GM20000 (cell line): ENCODE measurements at places on chromosomes 5 and 9.

- peak; percentile 71 for DNase-seq
Observed at GRCh38 chr5:135426102-135427082, 20.8 kb downstream of the DCANP1 start.

DNA sequence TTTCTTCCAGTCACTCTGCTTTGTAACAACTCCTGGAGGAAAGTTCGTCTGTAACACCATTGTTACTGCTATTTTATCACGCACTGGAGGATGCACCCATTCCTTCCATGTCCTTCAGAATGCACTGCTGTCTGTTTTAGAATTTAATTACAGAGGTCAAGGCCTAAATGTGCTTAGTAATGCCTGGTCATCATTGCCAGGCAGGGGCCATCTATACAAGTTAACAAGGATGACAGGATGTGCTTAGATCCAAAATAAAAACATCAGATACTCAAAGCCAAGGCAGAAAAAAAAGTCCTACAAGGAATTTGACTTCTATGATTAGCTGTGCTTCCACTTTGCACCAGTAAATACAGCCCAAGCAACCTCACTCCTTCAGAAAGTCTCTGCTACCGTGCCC is 371.4 kb downstream of the SEMA5A start:
- no peak for DNase-seq

DNA sequence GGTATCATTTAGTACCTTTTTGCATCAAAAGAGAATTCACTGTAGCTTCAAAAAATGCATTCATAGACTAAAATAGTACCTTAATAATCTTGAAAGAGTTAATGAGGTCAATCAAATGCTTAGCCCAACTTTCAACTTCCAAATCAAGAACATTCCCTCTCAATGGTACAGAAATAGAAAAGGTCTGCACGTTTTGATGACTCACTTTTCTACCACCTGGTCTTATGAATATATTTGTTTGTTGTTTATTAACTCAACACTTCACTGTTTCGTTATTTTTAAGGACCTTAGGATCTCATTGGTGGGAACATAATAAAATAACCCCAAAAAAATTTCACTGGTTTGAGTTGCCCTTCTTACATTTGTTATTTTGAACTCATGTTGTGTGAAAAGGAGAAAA is 229.5 kb downstream of the MEF2C start:
- DNase-seq = no peak

- no peak for DNase-seq
Observed at GRCh38 chr5:33271606-33272005, 169.2 kb upstream of the TARS1 start.

DNA sequence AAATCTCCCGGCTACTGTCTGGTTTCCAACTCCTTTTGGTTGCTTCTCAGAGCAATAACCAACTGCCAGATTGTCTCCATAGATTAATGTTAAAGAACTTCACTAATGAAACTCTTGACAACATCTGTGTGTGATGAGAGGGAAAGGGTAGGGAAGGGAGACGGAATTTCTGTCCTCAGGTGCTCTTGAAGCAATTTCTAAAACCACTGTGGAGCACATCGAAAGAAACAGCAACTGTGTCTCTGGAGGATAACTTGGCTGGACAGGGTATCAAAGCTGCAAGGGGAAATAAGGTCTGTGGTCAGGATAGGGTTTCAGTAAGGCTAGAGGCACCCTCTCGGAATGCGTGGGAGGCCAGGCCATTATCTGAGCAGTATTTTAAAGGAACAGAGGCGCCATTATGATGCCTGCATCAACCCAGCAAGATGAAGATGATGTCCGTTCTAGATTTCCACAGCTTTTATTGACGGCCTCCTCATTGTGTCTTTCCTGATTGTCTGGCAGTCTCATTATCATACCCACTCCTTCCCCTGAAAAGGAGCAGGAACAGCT is 76.6 kb downstream of the RORB start:
- no peak for DNase-seq

GRCh38 chr9:18865542-18865941 is 167.5 kb downstream of the SAXO1 start:
- no peak for DNase-seq

DNA sequence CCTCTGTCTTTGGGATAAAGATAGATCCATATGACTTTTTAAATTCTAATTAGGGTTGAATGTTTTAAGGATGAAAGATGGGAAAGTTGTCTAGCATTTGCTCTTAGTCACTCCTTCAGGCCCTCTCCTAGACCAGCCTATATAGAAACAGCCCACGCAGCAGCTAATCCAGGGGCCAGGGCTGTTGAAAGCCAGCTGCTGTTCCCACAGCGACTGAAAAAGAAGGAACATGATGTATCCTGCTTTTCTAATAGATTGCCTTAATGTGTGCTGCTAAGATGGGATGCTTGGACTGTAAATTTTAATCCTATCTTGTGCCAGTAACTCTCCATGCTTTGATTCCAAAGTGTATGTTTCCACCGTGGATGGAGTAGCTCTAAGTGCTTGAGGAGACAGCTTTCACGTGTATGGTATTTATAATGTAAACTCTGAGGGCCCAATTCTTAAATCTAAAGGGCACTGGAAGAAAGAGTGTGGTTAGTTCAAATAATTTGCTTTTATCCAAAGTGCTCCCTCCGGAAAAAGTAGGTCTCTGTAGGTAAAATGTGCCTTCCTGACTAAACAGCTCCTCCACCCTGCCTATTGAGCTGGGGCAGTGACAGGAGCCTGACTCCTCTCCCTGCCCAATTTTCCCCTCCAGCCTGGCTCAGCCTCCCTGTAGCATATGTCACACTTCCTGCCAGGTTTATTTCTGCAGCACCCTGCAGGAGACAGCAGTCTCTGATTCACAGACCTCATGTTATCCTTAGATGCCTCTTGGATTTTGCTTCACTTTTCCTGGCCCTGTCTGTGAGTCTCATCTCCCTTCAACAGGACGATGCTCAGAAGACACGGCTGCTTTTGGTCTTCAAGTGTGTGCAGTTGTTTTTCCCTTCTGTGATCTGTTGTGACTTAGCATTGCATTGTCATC is 33.2 kb downstream of the SLC36A1 start:
- DNase-seq = no peak

DNA sequence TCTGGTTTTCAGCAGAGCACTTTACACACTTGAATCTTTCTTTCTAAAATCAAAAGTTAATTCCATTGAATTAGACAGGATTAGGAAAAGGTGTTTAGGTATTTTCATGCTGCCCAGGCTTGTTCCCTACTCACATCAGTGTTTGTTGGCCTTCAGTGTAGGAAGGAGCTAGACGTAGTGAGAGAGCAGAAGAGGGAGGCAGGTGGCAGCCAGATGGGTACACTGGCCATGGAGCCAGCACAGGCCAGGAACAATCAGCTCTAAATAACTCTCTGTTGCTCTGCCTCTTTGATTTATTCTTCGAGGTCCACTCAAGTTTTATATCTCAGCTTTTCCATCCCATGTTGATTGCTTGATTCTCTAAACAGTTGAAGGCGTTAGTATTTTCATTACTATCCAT is 529.6 kb downstream of the PSAT1 start:
- no peak for DNase-seq

DNA sequence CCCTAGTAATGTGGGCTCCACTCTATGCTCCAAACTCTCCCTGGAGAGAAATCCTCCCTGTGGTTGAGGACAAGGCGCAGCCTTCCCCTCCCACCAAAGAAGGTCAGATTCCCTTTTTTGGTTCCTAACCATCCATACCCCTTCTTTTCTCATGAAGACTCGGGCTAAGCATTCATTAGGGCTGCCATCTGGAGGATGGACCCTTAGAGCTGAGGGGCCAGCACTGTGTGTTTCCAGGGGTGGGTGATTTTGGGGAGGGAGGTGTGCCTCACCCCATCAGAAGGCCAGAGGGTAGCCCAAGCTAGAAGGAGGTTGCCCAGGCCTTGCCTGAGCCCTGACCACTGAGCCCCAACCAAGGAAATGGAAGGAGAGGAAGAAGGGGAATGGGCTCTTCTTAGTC is 36.8 kb downstream of the TGFBI start:
- no peak for DNase-seq

- peak; percentile 63 for DNase-seq
Observed at GRCh38 chr5:64147849-64148441, 17.7 kb upstream of the RNF180 start.

DNA sequence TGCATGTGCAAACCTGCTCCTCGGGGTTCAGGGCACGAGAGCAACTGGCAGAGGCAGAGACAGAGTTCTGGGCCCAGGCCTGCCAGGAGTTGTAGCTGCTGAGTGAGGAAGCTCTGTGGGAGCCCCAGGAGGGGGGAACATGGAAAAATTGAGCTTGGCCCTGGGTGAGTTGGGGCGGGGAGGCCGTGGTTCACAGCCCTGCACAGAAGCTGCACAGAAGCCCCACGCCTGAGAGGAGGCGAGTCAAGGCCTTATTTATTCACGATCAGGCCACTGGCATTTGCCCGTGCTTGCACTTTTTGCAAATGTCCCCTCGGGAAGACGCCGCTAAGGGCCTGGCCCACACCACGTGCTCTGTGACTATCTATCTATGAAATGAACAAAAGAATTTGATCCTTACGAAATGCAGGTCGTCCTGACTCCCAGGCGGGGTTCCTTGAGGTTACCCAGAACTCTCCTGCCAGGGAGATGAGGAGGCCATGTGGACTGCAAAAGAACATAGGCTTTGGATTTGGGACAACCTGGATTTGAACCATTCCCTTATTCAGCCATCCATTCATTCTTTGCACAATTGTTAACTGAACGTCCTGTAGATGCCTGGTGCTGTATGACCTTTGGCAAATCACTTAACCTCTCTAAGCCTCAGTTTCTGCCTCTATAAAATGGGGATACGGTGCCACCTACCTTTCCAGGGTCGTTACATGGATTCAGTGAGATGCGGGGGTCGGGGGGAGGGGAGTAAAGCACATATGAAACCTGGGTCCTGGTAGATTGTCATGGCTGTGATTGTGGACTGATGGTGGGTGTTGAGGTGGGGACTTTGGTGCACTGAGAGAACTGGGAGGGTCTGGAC is 17.9 kb downstream of the COL27A1 start:
- DNase-seq = no peak

DNA sequence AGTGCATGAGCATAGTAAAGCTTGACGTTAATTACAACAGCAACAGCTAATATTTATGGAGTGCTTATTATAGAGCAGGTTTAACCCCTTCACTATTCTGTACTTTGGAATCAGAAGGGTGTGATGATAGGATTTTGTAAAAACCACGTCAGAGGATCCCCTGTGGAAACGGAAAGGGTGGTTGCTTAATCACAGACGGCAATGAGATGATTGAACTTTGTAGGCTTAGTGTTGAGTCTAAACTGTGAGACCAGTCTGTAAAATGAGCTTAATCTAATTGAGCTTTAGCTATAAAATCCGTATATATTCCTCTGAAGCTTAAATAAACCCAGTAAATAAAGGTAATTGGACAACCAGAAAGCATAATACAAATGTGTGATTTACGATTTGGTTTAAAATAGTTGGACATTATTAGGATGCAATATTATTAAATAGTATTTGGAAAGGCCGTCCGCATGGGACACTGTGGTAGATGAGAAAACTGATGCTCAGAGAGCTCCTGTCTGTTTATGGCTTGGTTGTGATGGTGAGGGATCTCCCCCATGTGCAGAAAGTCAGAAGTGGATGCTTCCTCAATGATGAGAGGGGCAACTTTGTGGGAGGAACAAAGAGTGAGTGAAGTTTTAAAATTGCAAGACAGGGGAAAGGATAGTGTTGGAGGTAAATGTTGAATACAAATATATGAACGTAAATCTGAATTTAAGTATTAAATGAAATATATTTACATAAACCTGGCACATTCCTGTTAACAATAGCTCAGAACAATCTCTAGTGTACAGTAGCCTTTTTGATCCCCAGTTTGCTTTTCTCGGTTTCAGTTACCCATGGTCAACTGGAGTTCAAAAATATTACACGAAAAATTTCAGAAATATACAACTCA is 23.4 kb upstream of the SCGB3A2 start:
- DNase-seq = no peak

DNA sequence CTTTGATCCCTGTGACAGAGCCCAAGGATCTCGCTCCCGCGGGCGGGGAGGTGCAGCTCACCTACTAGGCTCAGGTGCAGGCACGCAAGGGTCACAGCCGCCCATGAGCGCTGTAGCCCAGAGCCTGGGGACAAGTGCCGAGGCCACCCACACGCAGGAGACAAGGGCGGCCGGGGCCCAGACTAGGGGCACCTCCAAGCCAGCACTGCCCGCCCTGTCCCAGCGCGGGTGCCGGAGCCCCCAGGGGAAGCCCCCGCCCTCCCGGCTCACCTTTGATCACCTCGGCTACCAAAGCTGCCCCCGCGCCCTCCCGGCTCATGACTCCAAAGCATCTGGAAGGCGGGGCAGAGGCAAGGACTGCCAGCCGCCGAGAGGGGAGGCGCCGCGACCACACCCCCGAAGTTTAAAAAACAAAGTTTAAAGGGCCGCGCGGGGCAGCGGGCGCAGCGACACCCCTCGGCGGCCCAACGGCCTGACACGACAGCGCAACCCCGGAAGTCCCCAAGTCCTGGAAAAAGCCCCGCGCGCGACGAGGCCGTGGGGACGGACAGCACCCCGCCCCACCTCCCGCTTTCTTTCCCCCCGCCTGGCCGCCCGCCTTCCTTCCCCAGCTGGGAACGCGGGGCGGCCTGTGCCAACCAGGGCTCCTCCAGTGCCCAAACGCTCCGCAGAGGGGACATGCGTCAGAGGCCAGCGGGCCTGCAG is 53.0 kb downstream of the CDC14B start:
- peak; percentile 90 for DNase-seq

DNA sequence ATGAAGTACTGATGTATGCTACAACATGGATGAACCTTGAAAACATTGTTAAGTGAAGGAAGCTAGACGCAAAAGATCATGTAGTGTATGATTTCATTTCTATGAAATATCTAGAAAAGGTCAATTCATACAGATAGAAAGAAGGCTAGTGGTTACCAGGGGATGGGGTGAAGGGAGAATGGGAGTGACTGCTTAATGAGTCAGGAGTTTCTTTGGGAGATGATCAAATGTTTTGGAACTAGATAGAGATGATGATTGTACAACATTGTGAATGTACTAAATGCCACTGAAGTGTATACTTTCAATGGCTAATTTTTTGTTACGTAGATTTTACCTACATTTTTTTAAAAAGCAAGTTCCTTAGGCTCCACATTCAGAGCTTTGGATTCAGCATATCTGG is 14.9 kb upstream of the DELE1 start:
- no peak for DNase-seq

- peak; percentile 51 for DNase-seq
Observed at GRCh38 chr5:168947212-168947868, 353.6 kb downstream of the SLIT3 start.

DNA sequence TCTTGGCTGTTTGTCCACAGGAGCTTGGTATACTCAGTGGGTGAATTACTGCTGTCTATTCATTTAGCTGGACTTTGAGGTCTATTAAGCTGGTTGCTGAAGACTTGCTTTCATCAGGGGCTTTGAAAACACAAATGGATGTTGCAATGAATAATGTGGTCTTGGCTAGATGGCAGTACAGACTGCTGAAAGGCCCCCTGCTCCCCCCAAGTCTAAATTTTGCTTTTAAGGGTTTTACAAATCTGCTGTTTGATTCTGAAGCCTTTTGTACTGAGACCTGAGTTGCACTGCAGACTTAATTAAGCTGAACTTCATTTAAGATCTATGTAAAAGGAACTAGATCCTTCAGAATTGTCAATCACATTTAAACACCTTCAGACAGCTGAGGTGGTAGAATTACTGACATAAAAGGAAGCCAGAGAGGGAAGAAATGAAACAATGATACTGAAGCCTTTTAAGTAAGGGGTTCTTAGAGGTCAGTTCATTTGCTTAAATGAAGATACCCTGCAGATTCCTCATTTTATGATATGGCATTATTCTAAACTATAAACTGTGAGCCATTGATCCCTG is 37.3 kb downstream of the KCTD16 start:
- DNase-seq = no peak
